Nephron progenitor cell (in vitro differentiated cells): ENCODE measurements at places on chromosomes 4 and X.

- DNase-seq = no peak
Observed at GRCh38 chr4:51880016-51880915, 37.3 kb downstream of the DCUN1D4 start.

DNA sequence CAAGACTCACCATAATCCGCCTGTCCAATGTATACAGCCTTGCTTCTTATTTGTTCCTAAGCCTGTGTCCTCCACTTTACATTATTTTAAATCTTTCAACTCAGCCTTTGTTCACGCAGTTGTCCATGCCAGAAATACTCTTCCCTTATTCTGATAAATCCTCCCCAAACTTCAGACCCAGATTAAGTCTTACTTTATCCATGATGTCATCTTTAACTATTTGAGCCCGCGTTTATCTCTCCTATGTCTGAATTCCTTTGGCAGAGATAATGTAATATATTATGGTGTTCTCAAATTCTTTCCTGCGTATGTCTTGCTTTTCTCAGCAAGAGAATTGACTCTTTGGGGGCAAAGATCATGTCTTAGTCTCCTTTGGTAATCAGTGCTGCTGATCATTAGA, 129.6 kb downstream of the LUZP4 start:
- no peak for DNase-seq

GRCh38 chrX:47632666-47633065, 2.9 kb upstream of the CFP start:
- no peak for DNase-seq

GRCh38 chr4:172962564-172963353, 205.9 kb upstream of the GALNT7 start:
- no peak for DNase-seq

DNA sequence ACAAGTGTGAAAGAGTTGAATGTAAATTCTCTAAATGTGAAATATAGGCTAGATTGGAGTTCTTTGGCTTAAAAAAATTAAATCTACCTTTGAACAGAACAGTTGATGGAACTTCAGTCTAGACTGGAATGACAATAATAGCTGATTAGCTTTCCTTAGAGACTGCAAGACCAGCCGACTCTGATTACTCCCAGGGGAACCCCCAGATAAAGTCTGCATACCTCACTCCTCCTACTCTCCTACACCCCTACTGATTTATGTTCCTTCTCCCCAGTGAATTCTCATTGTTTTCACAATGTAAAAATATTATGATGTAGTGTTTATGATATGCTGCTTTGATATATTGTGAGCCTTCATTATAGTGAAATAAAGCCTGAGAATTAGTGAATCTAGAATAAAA, 241.3 kb downstream of the CFAP299 start:
- DNase-seq = peak; percentile 41

GRCh38 chr4:56531823-56532222, 26.2 kb downstream of the ARL9 start:
- no peak for DNase-seq

DNA sequence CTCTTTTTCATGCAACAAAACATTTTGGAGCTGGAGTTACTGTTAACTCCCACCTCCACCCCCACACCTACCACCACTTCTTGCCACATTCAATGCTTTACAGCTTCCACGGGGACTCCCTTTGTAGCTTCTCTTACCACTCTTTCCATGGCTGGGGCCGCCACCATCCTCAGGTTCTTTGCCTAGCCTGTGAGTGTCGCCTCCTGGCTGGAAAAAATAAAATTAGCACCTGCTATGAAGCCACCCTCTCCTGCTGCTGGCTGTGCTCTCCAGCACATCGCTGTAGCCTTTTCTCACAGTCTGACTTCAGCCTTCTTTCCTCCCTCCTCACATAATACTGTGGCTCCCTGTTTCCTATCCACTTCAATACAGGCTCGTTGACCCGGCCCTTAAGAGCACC, 114.4 kb downstream of the FRAS1 start:
- DNase-seq = no peak

GRCh38 chr4:46016306-46016705, 107.5 kb downstream of the GABRG1 start:
- peak; percentile 35 for DNase-seq

DNA sequence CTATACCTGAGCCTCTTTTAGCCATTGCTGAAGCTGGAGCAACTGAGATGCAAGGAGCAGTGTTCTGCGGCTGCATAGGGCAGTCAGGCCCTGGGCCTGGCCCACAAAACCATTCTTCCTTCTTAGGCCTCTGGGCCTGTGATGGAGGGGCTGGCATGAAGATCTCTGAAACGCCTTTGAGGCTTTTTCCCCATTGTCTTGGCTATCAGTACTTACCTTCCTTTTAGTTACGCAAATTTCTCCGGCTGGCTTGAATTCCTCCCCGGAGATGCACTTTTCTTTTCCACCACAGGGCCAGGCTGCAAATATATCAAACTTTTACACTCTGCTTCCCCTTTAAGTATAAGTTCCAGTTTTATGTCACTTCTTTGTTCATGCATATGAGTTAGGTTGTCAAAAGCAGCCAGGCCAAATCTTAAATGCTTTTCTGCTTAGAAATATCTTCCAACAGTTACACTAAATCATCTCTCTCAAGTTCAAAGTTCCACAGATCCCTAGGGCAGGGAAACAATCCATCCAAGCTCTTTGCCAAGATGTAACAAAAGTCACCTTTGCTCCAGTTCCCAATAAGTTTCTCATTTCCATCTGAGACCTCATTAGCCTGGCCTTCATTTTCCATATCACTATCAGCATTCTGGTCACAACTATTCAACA, 194.4 kb upstream of the PCDH7 start:
- no peak for DNase-seq

DNA sequence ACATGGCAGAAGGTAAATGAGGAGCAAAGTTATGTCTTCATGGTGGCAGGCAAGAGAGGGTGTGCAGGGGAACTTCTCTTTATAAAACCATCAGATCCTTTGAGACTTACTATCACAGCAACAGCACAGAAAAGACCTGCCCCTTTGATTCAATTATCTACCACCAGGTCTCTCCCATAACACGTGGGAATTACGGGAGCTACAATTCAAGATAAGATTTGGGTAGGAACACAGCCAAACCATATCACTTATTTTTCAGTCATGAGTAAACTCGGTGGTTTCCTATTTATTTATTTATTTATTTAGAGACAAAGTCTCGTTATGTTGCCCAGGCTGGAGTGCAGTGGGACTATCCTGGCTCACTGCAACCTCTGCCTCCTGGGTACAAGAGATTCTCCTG, 22.1 kb downstream of the CXCL1 start:
- DNase-seq = no peak

DNA sequence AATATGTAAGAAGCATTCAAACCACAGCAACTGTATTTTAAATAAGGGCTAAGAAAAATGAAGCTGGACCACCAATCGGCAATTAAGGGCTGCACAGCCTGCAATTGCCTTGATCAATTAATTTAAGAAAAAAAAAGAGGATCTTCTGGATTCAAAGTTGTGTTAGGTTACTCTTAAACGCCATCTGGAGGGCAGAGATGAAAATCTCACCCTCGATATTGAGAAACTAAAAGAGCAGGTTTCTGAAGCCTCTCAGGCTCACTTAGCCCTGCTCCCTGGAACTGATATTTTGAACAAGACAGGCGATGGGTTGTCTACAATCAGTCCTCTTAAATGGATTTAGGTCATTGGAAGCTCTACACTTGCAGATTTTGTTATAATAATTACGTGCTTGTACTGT, 579.4 kb downstream of the GRXCR1 start:
- no peak for DNase-seq

- no peak for DNase-seq
Observed at GRCh38 chr4:1060121-1060520, 48.7 kb downstream of the FGFRL1 start.

- no peak for DNase-seq
Observed at GRCh38 chrX:9171841-9172463, 138.0 kb upstream of the FAM9B start.

DNA sequence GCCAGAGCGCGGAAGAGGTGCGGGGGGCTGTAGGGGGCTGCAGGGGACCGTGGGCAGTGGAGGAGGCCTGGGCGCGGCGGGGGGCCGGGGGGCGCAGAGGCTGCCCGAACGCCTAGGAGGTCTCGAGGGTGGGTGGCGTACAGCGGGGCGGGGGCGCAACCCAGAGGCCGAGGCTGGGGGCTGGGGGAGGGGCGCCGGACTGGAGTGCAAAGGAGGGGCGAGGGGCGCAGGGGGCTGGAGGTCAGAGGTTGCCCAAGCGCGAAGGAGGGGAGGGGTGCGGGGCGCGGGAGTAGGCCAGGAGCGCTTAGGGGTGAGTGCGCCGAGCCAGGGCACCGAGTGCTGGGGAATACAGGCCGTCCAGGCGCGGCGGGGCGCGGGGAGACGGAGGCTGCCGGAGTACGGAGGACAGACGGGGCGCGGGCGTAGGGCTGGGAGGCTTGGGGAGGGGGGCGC, 255 bp downstream of the GYG2 start:
- DNase-seq = peak; percentile 80

DNA sequence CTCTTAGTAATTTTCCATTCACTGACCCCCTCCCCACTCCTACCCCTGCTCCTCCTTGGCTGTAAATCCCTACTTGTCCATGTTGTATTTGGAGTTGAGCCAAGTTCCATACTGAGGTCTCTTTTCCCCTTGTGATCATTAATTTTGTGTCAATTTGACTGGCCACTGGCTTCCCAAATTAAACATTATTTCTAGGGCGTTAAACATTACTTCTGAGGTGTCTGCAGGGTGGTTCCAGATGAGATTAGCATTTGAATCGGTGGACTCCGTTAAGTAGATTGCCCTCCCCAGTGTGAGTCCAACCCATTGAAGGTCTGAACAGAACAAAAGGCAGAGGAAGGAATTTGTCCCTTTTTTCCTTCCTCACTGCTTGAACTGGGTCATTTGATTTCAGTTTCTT, 25.7 kb downstream of the SLC39A8 start:
- DNase-seq = no peak

DNA sequence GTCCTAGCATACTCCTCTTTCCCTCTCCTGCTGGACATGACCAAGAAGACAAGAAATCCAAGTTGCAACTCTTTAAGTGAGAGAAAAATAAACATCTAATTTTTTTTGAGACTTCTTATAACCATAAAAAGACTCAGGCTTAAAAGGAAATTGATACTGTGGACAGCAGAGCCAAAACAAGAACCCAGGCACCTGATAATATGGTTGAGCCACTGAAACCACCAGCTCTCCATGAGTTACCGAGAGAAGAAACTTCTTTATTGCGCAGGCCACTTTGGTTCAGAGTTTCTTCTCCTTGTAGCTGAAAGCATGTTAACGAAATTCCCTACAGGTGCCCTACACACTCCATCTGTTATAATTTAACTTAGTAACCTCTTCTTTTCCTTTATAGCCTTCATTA, 11.3 kb upstream of the SPCS3 start:
- no peak for DNase-seq

GRCh38 chrX:31521941-31522340, 450.1 kb upstream of the FTHL17 start:
- no peak for DNase-seq

- DNase-seq = no peak
Observed at GRCh38 chr4:153616006-153616555, 68.0 kb upstream of the TLR2 start.

- DNase-seq = no peak
Observed at GRCh38 chr4:67871867-67872266, 11.9 kb downstream of the TMPRSS11D start.

GRCh38 chrX:21837056-21837455, 2.4 kb upstream of the MBTPS2 start:
- no peak for DNase-seq

GRCh38 chr4:2489841-2490552, 21.1 kb downstream of the RNF4 start:
- DNase-seq = no peak

DNA sequence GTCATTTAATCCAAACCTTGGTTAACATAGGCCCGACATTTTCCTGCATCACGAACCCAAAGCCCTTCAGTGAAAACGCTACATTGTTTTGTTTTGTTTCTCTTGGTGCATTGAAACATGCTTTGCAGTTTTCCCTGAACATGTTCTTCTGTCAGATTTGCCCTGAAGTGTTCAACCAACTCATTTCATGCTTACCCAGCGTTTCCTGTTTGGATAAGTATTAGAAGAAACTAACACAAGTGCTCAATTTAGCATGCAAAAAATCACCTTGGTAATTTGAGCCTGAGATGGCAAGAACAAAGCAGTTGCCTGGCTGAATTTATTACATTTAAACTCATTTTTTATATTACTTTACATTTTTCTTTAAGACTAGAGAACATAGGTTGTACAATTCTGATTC, 160.1 kb upstream of the VCX3A start:
- no peak for DNase-seq

DNA sequence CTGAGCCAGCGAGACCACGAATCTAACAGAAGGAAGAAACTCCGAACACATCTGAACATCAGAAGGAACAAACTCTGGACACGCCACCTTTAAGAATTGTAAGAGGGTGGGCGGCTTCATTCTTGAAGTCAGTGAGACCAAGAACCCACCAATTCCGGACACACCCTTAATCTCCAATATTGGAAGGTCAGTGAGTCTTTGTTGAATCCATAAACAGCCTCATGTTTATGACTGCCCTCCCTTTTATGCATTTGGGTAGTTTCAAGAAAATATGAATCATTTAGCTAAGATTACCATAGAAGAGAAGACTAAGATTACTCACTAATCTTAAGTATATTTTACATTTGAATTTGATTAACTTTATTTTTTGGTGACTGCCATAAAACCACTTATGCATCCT, 48.5 kb downstream of the VCX2 start:
- DNase-seq = no peak

- peak; percentile 23 for DNase-seq
Observed at GRCh38 chrX:12709047-12709446, 82.2 kb upstream of the PRPS2 start.

GRCh38 chr4:150072471-150072870, 5.8 kb upstream of the DCLK2 start:
- no peak for DNase-seq

- no peak for DNase-seq
Observed at GRCh38 chr4:119315036-119315435, 6.9 kb downstream of the FABP2 start.

DNA sequence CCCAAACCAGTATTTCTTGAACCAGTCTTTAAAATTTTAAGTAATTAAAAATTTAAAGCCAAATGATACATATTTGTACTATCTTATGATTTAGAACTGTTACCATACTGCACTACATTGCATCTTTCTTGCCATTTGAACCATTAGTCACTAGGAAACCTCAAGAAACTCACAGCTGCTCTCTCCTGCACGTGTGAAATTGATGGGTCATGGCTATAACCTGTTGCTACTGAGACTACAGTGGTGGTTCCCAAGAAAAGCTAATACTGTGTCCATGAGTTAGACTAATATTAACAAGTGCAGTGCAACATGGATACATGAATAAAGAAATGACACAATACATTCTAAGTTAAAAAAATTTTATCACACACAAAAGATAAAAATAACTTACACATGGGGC, 88.4 kb downstream of the PDE5A start:
- DNase-seq = no peak

GRCh38 chrX:57964975-57965374, 54.7 kb upstream of the ZXDA start:
- DNase-seq = no peak
